ENCODE measurements at places on chromosomes 7 and 10.

DNA sequence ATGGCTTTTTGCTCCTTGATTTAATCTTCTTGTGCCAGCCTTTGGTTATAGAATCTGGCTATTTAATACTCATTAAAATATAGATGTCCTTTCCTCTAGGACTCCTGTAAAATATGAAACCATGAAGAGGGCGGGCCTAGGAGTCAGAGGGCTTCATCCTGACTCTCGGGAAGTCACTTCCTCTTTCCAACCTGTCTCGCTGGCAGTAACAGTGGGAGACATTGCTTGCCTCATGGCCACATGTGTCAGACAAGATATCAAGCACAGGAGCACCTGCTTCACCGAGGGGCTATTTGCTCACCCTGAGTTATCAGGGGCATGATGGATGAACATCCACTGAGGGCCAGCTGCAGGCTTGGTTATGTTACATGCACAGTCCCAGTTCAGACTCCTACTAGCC is 31.0 kb downstream of the SLIT1 start:
- peak; percentile 46 for DNase-seq

DNA sequence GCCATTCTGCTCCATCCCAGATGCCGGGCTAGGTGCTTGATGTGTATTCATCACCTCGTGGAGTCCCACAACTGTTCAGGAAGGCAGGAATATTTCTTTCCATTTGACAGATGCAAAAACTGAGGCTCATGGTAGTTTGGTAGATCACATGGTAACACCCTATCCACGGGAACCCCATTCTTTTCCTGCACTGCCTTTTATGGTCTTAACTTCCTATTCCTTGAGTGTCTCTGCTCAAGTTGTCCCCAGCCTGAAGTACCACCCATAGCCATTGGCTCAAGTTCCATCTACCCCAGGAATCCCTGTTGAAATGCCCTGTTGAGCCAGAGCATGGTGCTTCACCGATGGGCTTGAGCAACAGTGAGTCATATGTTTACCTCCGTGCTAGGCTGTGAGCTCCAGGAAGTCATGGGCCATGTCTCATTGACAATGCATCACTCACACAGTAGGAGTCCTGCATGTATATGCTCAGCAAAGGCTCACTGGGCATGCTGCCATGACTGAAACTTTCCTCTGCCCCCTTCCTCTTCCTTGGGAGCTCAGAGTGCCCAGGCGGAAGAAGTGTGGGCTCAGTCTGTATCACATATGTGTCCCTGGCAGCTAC is 71.7 kb upstream of the ADAM12 start:
- no peak for DNase-seq

- no peak for DNase-seq
These were observed 161.9 kb upstream of the AGK start for GRCh38 chr7:141389140-141389796.

DNA sequence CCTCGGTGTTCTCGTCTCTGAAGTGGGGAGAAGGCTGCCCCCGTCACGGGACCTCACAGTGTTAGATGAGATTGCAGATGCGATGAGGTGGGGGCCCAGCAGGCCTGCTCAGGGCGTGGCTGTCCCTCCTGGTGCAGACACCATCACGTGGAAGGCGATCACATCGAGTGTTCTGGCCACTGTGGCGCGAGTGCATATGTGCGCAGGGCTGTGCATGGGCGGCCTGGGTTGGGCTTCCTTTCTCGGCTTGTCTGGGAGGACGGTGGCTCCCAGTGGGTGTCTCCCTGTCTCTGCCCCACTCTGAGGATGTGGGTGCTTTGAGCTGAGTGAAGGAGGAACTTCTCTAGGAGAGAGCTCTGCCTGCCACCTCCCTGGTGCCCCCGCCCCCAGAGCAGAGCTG is 83.1 kb downstream of the LHPP start:
- no peak for DNase-seq

DNA sequence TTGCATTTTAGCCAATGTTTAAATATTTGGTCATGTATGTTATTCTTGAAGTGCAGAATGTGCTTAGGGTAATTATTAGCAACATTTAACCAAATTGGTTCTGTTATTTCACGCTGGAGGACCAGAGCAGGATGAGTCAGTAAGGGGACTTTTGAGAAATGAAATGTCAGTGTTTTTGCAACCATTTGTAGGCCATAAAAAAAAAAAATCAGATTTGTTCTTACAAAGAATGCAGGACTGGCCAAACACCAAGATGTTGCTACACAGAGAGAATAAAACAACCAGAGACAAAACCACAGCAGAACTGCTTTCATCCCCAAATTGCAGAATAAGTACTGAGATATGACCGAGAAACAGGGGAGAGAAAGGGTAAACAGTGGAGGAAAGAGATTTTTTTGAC is 62.1 kb downstream of the TPST1 start:
- no peak for DNase-seq

GRCh38 chr10:59126261-59126660 is 50.2 kb upstream of the PHYHIPL start:
- no peak for DNase-seq

DNA sequence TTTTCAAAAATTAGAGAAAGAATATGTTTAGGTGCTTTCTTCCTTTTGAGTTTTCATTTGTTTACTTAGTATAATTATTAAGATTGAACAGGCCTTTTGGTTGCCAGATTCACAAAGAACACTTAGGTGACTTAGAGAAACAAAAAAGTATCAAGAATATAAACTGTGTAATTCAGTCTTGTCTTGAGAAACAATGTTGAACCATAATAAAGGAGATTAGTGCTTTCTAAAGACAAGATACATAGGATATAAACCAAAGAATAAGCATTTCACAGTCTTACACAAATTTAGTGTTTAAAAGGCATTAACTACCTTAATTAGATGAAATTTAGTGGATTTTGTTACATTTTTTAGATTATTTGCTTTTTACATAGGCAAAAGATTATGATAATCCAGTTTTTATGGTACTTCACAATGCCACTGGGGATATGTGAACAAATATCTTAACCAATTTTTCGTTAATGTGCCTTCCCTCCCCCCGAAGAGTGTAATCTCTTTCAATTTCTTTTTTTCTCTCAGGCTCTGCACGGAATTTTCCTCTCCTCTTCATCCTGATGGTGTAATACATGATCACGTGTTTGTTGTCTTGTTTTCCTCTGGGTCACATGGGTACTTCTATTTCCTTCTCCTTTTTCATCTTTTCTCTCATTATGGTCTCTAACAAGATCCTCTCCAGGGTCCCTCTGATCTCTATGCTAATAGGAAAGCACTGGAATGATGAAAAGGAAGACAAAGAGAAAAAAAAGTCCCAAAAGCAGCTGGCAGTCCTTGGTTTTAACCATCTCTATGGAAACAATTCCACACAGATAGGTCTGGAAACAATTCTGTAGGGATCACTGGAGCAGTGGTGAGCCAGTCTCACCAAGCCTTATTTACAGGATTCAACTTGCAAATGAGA is 3.7 kb upstream of the HNRNPH3 start:
- DNase-seq, result peak; percentile 85
